Esophagus squamous epithelium (tissue), 5 donors: ENCODE measurements at places on chromosomes 11 and 22.

DNA sequence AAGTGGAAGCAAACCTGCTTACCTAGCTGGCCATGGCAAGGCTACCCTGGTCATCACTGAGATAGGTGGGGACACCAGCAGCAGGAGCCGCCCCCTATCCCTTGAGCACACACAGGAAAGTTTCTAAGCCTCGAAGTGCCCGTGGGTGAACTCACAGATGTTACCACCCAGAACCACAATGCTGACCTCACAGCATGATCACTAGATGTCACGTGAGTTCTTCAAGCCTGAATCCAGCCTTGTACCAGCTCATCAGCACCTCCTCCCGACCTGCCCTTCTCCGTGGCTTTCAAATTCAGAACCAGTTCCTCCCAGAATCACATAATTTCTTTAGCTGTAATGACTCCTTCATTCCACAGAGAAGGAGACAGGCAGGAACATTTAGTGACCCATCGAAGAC is 24.7 kb upstream of the TIMP3 start:
- DNase-seq, result no peak

DNA sequence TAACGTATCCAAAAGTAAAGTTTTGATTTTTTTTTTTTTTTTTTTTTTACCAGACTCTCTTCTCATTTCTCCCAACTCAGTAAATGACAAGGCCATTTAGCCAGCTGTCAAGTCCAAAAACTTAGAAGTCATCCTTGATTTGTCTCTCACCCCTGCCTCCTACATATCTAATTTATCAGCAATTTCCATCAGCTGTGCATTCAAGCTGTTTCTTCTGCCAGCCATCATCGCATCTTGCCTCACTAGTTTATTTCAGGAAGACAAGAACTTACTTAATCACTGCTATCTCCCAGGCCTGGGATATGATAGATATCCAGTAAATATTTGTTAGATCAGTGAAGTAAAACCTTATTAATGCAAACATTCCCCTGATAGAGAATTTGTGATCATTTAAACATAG is 47.6 kb downstream of the SCGB1A1 start:
- no peak for DNase-seq

DNA sequence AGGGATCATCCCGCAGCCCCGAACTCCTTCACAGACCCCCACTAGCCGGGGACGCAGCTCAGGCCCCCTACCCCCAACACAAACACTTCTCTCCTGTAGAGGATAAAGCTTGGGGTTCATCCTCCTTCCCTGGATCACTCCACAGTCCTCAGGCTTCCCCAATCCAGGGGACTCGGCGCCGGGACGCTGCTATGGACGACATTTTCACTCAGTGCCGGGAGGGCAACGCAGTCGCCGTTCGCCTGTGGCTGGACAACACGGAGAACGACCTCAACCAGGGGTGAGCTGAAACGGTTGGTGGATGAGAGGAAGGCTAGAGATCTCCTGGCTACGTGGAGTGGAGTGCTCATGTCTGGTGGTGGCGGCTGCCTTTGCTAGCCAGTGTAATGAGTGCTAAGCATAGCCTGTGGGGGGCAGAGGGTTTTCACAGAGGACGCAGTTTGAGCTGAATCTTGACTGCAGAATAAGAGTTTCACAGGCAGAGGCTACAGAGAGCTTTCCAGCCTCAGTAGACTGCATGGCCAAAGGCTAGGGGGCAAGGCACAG is 580 bp downstream of the ILK start:
- DNase-seq, result no peak

DNA sequence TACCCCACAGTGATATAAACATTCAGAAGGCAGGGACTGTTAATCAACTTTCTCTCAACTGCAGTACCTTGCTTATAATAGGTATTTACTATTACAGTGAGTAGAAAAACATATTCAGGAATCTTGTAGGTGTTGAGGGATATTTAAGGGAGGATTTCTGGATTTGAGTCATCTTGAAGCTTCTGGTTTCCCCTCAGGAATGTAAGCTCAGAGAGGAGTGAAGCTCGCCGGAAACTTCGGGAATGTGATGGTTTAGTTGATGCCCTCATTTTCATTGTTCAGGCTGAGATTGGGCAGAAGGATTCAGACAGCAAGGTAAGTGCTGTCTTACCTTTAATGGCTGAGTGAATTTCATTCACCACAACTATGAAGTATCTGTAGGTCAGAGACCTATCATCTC is 42.9 kb downstream of the CTNND1 start:
- DNase-seq, result no peak

DNA sequence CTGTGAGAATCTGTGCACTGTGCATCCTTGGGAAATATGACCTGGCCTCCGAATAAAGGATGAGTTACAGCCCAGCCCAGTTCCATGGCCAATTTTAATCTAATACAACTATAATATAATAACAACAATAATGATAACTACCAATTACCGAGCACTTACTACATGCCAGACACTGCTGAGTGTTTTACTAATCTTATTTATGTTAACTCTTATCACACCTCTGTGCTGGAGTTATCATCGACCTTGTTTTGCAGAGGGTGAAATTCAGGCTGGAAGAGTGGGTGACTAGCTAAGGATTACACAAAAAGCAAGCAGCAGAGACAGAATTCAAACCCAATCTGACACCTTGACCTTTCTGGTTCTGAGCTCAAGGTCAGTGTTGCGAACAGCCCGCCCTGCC is 83.9 kb downstream of the GALNT18 start:
- no peak for DNase-seq

DNA sequence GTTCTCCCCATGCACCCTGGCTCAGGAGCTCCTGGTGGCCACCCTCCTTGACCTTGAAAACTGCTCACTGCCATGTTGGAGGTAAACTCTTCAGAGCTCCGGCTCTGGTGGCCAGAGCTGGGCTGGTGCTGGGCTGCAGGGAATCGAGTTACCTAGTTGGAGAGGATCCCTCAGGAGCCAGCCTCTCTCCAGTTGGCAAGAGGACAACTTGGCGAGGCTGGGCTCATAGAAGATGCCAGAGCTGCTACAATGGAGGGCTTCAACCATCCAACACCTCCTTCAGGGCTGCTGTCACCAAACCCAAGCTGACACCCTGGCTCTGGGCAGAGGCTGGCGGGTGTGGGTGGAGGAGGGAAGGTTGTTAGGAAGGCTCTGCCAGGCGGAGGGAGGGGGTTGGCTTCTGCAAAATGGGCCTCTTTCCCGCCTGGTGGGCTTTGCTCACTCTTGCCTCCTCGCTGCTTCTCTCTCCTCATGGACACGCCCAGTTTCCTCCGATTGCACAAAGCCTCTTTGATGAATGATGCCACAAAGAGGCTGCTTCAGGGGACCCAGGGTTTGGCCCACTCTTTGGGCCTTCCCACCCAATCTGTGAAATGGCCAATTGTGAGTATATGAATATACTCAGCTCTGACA is 53.1 kb downstream of the THAP12 start:
- DNase-seq, result no peak

DNA sequence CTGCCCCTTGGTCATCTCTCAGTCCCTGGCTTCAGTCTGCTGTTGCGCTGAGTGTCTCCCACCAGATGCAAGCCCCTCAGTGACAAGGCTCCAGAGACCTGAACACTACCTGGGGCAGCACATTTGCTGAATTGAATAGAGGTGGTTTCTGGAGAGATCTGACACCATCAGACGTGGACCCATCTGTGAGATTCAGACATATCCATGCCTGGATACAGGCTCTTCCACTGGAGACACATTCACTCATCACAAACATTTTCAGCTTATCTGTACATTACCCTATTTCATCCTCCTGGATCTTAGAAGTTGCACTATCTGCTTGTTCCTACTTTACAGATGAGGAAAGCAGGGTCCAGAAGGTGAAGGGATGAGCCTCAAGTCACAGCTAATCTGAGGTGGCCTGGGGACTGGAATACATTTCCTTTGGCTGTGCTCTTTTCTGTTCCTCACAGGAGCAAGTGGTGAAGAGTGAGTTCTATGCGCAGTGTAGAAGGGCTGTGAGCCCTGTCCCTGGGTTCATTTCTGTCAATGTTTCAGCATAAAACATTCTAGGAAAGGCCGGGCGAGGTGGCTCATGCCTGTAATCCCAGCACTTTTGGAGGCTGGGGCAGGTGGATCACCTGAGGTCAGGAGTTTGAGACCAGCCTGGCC is 19.0 kb downstream of the ATG16L2 start:
- DNase-seq, result no peak

DNA sequence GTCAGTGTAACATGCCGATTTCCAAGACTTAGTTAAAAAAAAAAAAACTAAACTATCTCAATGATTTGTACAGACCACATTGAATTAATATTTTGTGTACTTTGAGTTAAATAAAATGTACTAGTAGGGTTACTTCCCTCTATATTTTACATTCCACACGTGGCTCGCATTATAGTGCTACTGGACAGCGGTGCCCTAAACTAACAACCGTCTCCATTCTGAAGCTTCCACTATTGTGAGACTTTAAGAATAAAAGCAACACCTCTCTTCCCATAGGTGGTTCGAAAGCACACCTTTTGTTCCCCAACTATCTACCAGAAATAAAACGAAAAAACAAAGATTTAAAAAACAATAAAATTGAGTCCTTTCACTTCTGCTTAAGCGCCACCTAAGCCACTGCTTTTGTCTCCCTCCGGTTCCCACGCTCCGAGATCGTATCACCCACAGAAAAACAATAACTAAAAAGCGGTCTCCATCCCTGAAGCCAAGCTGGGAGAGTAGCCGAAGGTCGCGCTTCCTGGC is 380 bp upstream of the TTC17 start:
- DNase-seq, result no peak

GRCh38 chr11:73203790-73204189 is 14.3 kb upstream of the P2RY2 start:
- no peak for DNase-seq

- DNase-seq, result peak; percentile 94
Measured at GRCh38 chr11:114159802-114160632, 100.5 kb downstream of the ZBTB16 start.

- DNase-seq, result no peak
Measured at GRCh38 chr22:44624689-44625420, 77.1 kb upstream of the PRR5 start.

GRCh38 chr11:118267486-118267885 is 3.4 kb upstream of the MPZL2 start:
- DNase-seq, result no peak

DNA sequence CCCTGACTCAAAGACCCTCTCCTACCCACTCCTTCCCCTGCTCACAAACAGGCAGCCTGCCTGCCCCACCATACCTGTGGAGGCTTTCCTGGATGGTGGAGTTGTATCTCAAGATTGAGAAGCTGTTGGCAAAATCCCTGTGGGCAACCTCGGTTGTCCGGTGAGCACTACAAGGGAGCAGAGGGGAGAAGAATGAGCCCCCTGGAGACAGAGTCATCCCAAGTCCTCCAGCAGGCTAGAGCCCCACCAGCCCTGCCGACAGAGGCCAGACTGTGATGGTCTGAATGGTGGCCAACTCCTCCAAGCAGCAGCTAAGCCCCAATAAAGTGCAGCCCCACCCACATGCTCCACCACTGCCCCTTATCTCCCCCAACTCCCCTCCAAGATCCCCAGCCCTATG is 17.5 kb downstream of the TMPRSS13 start:
- DNase-seq, result no peak

GRCh38 chr11:69018924-69019323 is 5.9 kb upstream of the MRGPRF start:
- no peak for DNase-seq

DNA sequence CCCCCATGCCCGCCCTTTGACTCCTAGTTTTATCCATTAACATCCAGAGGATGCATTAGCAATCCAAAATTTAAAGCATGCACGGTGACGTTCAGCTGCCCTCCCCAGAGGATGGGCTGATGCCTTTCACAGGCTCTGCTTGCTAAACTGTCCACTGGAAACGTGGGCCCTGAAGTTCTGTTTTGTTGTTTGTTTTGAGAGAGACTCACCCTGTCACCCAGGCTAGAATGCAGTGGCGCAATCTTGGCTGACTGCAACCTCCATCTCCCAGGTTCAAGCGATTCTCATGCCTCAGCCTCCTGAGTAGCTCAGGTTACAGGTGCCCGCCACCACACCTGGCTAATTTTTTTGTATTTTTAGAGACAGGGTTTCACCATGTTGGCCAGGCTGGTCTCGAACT is 39.3 kb downstream of the NFRKB start:
- DNase-seq, result no peak

GRCh38 chr22:29820961-29821290 is 17.1 kb downstream of the ASCC2 start:
- DNase-seq, result no peak
